ENCODE measurements at places on chromosomes 11 and 22.

DNA sequence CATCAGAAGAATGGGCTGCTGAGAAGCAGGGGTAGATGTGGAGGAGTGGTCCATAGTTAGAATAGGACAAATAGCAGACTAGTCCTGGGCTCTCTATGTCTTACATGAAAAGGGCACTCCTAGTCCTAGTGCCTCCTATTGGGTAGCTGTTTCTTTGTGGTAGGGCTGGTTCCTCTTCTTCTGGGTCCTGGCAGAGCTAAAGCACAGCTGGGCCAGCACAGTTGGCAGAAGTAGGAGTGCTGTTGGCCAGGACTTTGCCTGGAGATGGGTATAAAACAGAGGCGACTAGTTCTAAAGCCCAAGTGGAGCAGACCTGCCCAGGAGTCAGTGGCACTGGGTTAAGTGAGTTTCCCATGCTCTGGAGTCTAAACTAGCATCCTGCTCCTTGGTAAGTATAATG lies 55.2 kb downstream of the PPFIBP2 start:
- no peak for DNase-seq

DNA sequence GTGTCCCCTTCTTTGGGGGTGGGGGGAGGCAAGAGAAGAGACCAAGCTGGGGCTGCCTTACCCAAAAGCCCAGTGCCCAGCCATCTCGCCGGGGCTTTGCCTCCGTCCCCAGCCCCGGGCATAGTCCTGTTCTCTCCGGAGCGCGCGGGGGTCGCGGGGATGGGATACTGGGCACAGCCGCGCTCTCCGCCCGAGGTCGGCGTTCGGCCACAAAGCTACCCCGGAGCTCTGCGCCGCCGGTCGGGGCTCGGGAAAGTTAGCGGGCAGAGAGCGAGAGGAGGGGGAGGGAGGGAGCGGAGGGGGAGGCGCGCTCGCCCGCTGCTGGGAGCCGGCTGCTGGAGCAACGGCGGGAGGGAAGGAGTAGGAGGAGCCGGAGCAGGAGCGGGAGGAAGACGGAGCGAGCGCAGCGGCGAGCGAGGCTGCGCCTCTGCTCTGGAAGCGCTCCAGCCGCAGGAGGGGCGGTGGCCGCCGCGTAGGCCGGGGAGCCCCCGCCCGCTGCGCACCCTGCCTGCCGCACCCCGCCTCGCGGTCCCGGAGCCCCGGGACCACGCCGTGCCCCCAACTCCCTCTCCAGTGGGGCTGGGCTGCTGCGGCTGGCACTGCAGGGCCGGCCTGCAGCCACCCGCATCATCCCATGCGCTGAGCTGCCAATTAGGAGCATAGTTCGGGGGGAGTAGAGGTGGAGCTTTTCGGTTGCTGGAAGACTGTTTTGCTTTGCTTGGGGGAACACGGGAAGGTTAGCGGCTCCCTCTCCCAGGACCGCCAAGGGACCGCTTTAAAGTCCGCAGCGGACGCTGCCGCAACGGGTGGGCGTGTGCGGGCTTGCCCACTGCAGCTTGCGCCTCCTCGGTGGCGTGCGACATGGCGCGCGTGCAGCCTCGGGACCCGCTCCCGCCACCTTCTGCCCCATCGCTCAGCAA lies at the start of gene SCN4B:
Gene SCN4B (minus strand): TSS at position 272 of the 920 bp plus-strand sequence. CDS start 150 bp downstream, at position 122.
- no peak for DNase-seq

GRCh38 chr11:12169822-12170221 lies 59.4 kb downstream of the MICAL2 start:
- no peak for DNase-seq

GRCh38 chr11:129023968-129024676 lies 81.5 kb upstream of the TP53AIP1 start:
- DNase-seq, result no peak

GRCh38 chr11:16605389-16605893 lies 133.0 kb upstream of the C11orf58 start:
- no peak for DNase-seq

- DNase-seq, result no peak
Measured at GRCh38 chr22:48242461-48242864, 1480.0 kb downstream of the TBC1D22A start.

DNA sequence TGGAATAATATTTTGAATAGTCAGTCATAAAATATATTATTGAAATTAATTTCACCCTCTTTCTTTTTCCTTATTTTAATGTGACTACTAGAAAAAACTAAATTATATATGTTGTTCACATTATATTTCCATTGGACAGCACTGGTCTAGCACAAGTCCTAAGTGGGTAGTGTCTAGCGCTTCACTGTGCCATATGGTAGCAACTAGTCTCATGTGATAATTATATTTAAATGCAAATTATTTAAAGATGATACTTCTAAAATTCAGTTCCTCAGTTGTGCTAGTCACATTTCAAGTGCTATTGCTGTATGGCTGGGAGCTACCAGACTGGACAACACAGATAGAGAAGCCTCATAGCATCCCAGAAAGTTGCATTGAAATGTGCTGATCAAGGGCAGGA lies 19.1 kb upstream of the LDLRAD3 start:
- DNase-seq, result no peak

GRCh38 chr11:65136515-65137096 lies 2.3 kb upstream of the SYVN1 start:
- DNase-seq, result no peak

- no peak for DNase-seq
Measured at GRCh38 chr22:31044262-31044861, 36.8 kb upstream of the SMTN start.

DNA sequence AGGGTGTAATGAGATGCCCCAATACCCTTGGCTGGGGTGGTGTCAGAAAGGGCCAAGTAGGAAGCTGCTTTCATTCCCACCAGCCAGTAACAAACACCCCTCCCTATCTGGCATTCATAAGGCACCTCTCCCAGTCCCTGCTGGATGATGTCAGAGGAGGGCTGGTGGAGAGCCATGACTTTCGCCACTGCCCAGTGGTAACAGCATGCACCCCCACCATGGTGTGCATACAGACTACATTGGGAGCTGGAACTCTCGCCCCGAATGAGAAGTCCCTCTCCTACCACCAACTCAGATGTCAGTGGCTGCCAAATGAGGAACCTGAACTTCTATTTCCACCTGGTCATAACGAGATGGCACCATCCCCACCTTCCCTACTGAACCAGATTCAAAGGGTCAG lies 73.3 kb downstream of the SGSM3 start:
- DNase-seq, result no peak

DNA sequence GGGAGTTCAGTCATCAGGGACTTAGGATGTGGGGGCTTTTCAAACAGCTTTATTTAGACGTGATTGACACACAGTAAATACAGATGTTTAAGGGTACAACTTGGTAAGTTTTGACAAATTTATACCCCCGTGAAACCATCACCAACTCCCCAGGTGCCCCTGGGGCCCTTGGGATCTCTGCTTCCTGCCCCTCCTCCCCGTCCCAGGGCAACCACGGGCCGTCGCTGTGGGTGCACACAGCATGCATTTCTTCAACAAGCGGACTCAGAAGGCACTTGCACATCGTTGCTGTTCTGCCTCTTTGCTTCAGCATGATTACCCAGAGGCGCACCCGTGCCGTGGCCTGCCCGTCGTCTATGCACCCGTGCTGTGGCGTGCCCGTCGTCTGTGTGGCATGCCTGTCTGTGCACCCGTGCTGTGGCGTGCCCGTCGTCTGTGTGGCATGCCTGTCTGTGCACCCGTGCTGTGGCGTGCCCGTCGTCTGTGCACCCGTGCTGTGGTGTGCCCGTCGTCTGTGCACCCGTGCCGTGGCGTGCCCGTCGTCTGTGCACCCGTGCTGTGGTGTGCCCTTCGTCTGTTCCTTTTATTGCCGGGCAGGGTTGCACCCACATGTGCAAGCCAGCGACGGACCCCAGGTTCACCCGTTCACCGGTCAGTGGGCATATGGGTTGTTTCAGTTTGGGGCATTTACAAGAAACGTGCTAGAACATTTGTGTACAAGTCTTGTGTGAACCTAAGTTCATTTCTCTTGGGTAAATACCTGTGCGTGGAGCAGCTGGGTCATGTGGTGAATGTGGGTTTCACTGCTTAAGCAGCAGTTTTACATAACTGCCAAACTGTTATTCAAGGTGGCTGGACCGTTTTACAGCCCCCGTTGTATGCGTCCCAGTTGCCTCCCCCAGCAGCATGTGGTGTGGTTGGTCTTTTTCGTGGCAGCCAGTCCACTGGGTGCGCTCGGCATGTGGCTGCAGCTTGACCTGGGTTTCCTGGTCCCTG lies 8.3 kb downstream of the CD81 start:
- DNase-seq, result no peak

DNA sequence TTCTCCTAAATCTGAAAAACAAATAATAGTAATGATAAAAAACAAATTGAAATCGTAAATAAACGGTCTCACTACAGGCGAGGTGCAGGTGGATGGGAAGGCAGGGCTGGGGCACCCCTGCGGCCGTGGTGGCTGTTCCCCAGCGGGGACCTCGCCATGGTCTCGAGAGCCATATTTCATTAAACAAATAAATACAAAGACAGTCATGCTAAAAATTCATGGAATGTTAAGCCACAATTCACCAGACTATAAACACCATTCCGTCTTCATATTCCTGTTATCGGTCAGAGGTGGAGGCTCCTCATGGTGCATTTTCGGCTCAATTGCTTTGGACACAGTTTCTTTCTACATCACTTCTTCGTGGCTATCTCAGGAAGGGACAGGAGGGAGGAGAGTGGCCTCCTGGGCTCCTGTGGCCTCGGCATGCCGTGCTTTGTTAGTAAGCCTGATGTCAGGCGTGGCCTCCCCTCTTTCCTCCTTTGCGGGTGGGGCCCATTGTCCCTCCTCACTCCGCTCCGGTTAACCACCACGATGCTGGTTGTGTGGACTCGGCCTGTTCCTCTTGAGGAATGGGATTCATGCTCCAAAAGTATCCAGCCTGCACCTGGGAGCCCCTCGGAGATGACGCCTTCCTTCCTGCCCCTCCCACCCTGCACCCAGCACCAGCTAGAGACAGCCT lies 16.1 kb upstream of the BRSK2 start:
- no peak for DNase-seq

DNA sequence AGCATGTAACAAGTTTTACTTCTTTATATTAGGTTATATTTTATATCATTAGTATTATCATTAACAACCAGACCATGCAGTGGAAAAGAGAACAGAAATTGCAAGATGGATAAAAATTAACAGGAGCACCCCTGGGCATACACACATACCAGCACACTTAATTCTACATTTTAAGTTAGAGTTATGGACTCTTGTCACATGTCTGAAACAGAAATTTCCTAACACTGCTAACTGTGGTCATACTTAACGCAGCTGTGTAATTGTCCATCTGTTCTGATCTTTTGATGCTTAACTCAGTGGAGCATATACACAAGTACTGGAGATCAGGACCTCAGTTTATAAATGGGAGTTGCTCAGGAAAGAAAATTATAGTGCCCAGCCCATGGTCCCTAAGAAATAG lies 358 bp downstream of the OR52H1 start:
- DNase-seq, result no peak

DNA sequence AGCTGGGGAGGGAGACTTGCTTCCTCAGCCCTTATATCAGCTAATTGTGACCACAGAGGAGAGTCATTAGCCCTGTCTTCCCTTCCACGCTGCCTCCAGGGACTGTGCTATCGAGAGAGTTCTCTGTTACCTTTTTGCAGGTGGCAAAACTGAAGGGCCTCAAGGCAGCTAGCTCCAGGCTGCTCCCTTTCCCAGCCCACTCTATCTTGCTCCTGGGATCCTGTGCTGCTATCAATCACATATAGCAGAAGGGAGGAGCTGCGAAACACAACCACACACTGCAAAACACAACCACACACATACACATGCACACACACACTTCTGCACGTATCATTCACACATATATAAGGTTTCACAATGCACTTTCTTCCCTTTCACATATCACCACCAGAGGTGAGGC lies 205.3 kb upstream of the MTNR1B start:
- DNase-seq, result no peak

DNA sequence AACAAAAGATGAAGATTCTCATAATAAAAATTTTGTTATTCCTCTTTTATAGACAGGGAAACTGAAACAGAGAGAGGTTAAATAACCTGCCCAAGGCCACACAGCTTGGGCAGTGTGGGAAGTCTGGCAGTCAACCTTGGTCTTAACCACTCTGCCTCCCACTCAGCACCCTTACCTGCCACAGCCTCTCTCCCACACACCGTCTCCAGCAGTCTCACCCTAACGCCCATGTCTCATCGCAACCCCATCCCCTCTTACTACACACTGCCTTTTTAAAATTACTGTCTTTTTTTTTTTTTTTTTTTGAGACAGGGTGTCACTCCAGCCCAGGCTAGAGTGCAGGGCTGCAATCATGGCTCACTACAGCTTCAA lies 25.0 kb downstream of the ARRB1 start:
- no peak for DNase-seq

DNA sequence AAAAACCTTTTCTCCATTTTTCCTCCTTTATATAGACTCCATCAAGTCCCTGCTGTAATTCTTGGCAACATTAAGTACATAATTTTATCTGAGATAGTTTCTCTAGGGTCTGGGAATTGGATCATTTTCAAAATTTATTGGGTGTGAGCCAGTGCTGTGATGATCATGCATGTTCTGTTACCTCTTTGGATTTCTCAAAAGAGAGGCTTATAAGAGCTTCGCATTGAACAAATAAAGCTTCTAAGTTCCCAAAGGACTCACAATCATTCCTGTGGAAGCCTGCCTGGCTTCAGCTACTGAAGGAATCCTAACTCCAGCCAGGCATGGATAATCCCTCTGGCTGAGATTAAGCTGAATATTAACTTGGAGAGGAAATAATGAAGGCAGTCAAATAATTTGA lies 208.5 kb downstream of the RAB38 start:
- no peak for DNase-seq

DNA sequence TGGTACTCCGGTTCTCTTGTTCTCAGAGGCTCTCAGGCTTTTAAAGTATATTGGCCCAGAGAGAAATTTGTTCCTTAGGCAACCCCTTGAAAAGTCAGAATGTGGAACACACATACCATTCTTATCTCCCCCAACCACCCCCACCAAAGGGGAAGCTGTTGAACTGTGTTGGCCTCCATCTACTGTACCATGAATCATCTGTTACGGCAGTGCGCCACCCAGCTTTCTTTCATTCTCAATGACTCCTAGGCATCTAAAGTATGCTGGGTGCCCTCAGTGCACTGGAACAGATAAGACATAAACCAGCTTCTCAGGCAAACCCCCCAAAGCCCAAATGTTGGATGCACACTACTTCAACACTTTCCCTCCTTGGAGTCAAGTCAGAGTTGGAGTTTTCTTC lies 696.2 kb upstream of the TENM4 start:
- no peak for DNase-seq

- no peak for DNase-seq
Measured at GRCh38 chr11:86372041-86372440, 2.6 kb upstream of the CCDC81 start.

- DNase-seq, result no peak
Measured at GRCh38 chr11:80486678-80487077, 1045.8 kb upstream of the TENM4 start.

GRCh38 chr11:69307421-69307820 lies 13.5 kb downstream of the MYEOV start:
- DNase-seq, result no peak
